ENCODE measurements at places on chromosomes 16 and 17.

DNA sequence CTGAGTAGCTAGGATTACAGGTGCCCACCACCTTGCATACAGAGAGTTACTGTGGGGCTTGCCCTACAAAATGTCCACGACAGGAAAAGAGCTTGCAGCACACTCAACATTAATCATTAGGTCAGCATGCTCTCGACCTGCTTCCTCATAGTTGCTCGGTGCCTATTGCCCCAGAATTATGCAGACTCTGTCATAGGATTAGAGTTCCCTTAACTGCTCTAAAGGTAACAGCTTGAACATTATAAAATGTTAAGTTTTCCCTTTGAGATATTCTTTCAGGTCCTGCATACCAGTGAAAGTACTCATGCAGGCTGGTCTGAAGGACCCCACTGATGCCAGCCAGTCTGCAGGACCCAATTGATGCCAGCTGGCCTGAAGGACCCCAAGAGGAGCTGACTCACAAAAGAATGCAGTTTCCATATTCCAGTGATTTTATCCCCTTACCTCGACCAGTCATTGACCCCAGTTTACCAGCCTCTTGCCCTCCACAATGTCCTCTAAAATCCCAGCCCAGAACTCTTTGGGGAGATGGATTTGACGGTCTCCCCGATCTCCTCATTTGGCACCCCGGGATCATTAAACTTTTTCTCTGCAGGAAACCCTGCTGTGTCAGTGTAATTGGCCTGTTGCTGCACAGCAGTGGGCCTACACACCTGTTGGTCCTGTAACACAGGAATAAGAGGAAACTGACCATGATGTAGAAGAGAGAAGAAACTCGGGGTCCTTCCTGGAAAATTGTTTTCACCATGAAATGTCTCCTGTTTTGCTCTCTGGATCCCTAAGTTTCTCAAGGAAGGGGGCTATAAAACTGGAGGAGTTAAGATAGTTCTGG is 10.6 kb downstream of the ICAM2 start:
- no peak for DNase-seq

- peak; percentile 35 for DNase-seq
Observed at GRCh38 chr16:85553436-85554113, 59.5 kb upstream of the GSE1 start.

DNA sequence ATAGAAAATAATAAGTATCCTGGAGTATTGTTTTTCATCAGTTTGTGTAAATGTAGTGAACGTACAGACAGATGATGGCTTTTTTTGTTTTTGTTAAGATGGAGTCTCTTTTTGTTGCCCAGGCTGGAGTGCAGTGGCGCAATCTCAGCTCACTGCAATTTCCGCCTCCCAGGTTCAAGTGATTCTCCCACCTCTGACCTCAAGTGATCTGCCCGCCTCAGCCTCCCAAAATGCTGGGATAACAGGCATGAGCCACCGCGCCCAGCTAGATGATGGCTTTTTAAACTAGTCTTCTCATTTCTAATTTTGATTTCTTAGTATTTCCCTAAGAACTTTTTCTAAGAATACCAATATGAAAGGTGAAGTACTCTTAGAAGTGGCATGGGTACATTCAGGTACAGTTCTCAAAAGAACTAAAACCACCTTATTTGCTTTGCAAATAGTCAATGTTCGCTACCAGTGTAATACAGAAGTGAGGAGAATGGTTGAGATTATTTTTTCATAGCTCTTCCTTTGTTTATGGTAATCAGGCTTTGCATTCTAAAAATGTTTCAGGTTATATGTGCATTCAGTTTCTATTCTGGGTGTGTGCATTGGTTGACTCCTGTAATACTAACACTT is 34.2 kb downstream of the TTC19 start:
- DNase-seq = no peak

- peak; percentile 26 for DNase-seq
Observed at GRCh38 chr16:17343028-17343427, 127.7 kb downstream of the XYLT1 start.

DNA sequence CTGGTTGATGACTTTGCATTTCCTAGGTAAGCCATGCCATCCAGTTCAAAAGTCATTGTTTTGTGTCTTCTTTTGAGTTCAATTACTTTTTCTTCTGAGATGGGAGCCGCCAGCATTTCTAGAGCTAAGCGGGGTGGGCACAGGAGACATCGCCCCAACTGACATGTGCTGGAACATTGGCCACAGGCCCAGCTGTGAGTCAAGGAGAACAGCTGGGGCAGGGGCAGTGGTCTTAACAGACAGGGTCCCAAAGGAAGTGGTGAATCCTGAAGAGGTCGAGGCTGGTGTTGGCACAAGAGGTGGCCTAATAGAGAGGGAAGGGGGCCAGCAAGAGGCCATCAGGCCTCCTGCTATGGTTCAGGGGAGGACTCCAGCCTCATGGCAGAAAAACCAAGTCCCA is 17.1 kb downstream of the RAB11FIP4 start:
- no peak for DNase-seq

DNA sequence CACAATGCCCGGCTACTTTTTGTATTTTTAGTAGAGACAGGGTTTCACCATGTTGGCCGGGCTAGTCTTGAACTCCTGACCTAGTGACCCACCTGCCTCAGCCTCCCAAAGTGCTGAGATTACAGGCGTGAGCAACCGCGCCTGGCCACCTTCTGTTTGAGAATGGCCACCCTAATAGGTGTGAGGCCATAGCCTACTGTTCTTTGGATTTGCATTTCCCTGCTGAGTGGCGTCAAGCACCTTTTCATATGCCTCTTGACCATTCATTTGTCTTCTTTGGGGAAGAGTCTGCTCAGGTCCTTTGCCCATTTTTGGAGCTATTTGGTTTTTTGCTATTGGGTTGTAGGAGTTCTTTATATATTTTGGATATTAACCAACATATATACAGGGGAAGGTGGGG is 276.7 kb downstream of the PARN start:
- DNase-seq = no peak

GRCh38 chr16:89361751-89362539 is 128.4 kb downstream of the ANKRD11 start:
- no peak for DNase-seq

GRCh38 chr16:4381072-4381934 is 9.7 kb downstream of the VASN start:
- DNase-seq = no peak

DNA sequence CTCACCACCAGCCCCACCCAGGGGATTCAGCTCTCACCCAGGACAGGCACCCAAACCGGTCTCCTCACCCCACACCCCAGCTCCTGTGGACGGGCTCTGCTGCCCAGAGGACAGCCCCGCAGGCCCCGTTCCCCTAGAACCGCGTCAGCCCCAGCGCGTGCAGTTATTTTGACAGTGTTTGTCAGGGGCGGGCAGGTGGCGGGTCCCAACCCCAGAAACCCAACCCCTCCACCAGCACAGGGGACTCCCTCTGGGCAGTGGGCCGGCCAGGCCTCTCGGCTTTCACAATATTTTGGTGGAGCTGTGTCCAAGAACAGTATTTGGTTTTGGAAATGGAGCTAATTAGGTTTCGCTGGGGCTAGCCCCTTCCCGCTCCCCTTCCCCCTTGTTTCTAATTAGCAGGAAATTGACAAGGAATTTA is 44.8 kb downstream of the BAHCC1 start:
- DNase-seq = no peak

- DNase-seq = peak; percentile 30
Observed at GRCh38 chr17:50511058-50511457, 2.8 kb downstream of the MYCBPAP start.

DNA sequence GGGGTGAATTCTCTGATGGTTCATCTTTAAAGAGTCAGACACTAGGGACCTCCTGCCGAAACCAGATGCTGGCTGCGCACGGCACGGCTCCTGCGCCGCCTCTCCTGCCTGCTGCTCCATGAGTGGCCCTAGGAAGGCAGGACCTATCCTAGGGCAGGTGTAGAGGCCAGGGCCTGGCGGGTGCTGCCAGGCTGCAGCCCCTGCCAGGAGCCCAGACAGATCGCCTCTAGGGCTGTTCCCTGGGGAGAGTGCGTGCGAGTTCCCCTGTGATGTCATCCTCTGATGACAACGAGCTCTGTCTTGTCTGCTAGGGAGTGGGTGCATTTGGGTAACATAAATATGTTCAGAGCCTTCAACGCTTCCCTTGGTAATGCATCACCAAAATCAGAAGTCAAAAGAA is 23.9 kb downstream of the SLC38A10 start:
- no peak for DNase-seq

- no peak for DNase-seq
Observed at GRCh38 chr16:23359092-23359760, 57.1 kb downstream of the SCNN1B start.

All from activated CD4-positive, alpha-beta T cell treated with anti-CD3 and anti-CD28 coated beads, Interleukin-2, amount 50 U/mL, for 1 hour (primary cell).